Fibroblast of skin of abdomen (primary cell): ENCODE measurements at places on chromosomes 16 and 17.

- no peak for DNase-seq
These were observed 7.4 kb downstream of the GSDMA start for GRCh38 chr17:39970157-39970692.

- DNase-seq: peak; percentile 82
These were observed 39.7 kb downstream of the USP10 start for GRCh38 chr16:84739349-84740124.

DNA sequence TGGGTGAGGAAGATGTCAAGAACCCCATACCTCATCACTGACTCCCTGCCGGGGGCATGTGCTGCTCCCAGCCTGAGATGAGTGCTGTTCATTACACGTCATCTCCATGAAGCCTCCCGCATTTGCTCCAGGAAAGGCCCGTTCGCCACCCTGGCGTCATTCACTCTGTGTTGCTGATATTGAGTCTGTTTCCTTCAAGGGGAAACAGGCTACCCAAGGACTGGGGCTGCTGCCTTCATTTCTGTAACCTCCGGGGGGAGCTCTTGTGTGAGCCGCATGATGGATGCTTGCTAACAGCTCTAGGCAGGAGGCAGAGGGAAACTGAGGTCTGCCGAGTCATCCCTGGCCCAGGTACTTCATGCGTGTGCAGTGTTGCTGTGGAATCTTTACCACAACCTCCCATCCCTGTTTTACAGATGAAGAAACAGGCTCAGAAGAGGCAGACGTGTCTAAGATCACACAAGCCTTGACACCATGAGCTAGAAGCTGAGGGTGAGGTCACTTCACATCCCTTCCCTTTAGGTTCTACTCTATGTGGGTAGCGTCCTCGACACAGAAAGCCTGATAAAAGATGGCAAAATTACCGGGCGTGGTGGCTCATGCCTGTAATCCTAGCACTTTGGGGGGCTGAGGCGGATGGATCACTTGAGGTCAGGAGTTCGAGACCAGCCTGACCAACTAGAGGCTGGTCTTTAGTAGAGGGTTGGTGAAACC, 3.5 kb upstream of the ARMC5 start:
- no peak for DNase-seq

GRCh38 chr17:17831208-17832031, 5.4 kb downstream of the SREBF1 start:
- no peak for DNase-seq

DNA sequence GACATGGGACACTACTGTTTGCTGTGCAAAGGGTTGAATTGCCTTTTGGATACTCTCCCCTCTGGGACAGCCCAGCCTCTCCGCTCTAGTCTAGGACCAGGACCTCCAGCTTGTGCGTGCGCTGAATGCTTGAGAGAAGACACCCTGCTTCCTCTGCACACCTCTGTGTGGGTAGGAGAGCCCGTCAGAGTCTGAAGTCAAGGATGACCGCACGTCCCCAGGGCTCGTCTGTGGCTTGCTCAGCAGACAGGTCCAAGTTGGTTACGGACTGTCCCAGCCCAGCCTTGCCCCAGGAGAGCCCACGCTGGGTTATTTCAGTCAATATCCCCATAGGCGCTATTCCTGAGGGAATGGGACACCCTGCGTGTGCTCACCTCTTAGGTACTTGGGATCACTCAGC, 3.7 kb downstream of the C16orf89 start:
- no peak for DNase-seq

DNA sequence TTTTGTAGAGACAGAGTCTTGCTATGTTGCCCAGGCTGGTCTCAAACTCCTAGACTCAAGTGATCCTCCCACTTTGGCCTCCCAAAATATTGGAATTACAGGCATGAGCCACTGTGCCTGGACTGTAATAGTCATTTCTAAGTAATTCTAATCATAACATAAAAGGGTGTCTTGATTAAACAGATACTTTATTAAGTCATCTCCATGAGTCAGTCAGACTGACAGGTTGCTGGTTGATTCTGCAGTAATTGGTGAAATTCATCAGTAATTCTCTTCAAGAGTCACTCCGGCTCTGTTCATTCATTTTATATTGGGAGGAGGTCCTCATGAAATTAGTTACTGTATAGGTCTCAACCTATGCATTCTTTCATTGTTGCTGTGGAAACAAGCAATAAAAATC, 85.6 kb downstream of the SPECC1 start:
- DNase-seq: no peak

GRCh38 chr16:50525716-50526115, 22.5 kb upstream of the NKD1 start:
- DNase-seq: no peak

GRCh38 chr17:57090560-57091185, 5.6 kb downstream of the AKAP1 start:
- no peak for DNase-seq

DNA sequence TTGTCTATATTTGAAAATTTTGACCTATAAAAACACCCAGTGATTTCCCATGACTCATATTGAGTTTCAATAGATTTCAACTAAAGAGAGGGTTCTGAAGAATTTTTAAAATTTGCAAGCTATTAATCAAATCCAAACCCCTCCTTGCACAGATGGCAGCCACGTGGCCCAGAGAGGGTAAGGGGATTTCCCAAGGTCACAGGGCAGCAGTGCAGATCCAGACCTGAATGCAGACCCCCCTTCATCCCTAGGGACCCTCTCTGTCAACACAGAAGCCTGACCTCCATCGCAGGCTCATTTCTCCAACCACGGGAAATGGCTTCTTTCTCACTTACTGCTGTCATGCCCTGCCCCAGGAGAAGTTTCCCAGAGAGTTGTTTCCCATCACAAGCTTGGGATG, 24.7 kb upstream of the CES5A start:
- no peak for DNase-seq

DNA sequence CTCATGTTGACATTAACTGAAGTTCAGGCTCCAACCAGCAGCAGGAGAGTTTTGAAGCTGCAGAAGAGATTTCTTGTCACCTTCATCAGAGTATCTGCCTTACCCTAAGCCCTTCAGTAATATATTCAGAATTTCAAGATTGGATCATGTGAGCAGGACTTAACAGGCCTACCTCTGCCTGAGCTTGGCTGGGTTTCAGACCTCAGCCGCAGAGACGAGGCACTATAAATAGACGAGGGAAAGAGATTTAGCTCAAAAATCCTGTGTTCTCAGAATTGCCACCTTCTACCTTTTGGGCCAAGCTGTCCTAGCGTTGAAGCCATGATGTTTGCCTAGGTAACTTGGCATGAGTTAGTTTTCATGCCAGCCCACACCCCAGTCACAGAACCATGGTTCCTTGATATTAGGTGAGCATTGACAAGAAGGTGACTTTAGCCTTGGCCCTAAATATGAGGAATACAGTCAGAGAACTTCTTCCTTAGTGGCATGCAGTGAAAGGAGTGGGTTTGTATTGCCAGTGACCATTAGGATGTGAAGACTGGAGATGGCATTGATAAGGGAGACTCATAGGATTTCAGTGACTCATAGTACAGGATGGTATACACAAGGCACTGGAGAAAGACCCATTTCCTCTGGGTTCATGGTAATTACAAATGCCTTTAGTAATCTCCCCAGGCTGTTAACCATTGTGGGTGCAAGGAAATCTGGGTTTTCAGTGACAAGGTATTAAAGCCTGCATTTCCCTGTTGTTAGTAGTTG, 224.3 kb downstream of the MSI2 start:
- DNase-seq: peak; percentile 52

DNA sequence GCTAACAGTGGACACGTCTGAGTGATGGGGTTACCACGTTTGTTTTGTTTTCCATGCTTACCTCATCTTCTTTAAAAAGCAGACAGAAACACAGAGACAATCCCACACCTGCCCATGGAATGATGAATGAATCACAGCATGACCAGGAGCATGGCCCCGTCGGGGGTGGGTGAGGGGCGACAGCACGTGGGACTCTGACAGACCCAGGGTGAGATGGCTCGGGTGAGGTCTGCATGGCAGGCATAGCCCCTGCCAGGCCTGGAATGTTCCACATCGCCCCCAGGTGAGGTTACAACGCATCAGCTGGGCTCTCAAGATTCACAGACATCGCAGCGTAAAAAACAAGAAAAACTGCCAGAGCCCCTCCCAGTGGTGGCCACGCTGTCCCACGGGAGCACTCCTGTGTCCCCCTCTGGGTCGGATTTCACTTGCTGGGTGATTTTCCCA, 18.1 kb downstream of the SLC7A5 start:
- no peak for DNase-seq

GRCh38 chr17:45410144-45411091, 22.3 kb downstream of the ARHGAP27 start:
- no peak for DNase-seq

- no peak for DNase-seq
These were observed 32.3 kb downstream of the ARL4D start for GRCh38 chr17:43430936-43431713.

- DNase-seq: peak; percentile 94
These were observed 25.6 kb downstream of the IGSF6 start for GRCh38 chr16:21626659-21627277.
